ENCODE measurements at places on chromosomes 5 and 9.
A peak's percentile ranks its signal among the peaks of the same experiment; 100 is the strongest.

- no peak for DNase-seq
Observed at GRCh38 chr5:145943674-145944121, 7.3 kb downstream of the SH3RF2 start.

- no peak for DNase-seq
Observed at GRCh38 chr5:31047621-31048020, 145.9 kb upstream of the CDH6 start.

- DNase-seq, result no peak
Observed at GRCh38 chr9:128006332-128006996, 25.7 kb upstream of the EEIG1 start.

DNA sequence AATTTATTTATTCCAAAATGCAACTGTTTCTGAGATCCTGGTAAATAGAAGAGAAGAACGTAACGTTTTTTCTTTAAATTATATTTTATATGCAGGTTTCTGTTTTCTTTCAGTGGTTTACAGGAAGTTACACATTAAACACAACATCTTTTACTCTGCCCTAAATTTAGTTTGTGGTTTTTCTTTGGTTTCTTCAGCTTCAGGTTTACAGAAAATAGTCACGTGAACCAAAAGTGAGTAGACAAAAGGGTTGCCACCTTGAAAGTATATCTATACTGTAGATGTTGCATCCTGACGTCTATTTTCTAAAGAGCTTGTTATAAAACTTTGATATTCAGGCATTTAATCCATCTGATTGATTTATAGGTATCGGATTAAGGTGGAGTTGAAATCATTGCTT, 1236.6 kb downstream of the MAT2B start:
- no peak for DNase-seq

- no peak for DNase-seq
Observed at GRCh38 chr5:144273232-144274027, 102.8 kb downstream of the KCTD16 start.

- DNase-seq, result no peak
Observed at GRCh38 chr9:105459336-105459735, 11.5 kb downstream of the FSD1L start.

DNA sequence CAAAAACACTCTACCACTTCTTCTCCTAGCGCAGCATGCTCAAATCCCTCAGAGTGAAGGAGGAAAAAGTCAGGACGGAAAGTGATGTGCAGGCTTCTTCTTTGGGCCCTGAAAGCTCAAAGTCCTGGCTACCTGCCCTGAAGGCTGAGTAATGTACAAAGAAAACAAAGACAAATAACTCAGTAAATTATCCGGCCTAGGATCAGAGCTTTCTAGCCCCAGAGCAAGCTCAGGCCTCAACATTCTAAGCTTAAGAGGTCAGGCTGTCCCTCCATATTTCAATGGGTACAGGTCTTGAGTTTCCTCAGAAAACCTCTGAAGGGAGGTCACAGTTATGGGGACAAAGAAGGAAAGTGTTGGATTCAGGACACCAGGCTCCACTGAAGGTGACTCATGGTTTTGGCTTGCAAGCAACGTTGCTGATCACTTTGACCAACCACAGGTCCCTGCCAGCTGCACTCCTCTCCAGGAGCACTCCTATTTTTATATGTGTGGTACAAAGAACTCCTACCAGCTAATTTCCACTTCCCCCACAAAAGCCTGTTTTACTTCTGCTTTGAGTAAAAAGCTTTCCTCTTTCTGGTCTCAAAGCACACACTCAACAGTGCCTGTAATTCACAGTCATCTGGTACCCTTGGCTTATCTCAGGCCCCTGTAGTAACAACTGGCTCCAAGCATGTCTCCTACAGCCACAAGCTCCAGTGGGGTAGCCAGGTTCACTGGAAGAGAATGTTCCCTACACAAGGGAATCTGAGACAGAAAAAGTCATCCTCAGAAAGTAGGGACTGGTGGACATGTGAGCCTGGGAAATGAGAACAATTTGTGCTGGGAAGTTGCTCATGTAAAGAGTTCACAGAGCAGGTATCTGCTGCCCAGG, 115.7 kb downstream of the UGCG start:
- DNase-seq, result no peak

- DNase-seq, result no peak
Observed at GRCh38 chr5:95861221-95861863, 38.8 kb upstream of the GLRX start.

DNA sequence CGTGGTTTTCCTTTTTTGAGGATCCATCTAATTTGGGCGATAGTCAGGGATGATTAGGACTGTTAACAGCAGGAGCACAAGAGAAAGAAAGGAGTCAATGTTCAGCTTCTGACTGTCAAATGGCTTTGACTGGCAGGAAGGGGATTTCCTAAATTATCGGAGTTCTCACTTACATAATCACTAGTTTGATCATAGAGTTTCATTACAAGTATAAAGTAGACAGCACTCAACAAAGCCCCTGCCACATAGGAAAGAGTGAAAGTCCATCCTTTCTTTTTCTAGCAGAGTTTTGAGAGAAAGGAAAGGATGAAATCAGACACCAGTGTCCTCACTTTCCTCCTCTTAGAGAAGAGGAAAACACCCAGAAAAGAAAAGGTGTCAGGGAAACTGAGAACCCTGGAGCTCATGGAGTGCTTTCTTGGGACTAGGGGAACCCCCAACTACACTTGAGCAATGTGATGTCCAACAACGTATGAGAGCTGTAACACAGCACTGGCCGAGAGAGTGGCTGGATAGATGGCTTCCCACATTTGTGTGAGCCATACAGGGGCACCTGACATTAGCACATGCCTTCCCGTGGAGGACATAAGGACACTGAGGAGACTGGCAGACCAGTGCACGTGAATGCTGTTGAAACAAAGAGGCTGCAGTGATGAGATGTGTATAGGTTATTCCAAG, 26.0 kb upstream of the LPAR1 start:
- no peak for DNase-seq

DNA sequence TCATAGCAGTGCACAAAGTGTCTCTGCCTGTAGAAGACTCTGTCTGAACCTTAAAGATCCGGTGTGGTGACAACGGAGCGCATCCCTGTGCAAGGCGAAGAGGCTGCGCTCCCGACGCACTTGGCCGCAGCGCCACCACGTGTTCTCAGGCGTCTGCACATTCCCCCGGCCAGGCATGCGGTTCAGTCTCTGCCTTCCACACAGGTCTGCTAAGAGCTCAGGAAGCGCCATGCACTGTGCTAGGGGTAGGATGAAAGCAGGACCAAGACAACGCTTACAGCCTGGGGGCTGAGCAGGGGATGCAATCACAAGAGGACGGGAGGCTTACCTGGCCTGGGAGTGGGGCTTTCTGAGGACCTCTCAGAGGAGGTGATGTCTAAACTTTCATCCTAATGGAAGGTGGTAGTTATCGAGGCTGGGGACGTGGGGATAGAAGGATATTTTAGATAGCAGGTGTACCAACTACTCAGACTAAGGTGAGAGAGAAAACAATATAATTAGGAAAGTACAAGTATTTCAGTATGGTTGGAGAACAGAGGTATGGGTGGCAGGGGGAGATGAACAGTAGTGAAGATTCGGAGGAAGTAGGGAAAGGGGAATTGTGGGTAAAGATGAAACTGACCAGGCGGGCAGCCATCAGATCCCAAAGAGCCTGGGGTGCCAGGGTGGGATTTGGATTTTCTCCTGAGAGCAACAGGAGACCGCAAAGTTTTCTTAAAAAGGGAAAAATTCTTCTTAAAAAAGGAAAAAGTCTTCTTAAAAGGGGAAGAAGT, 13.3 kb downstream of the CAPSL start:
- DNase-seq, result peak; percentile 86

- DNase-seq, result no peak
Observed at GRCh38 chr5:1474183-1474839, 29.1 kb upstream of the SLC6A3 start.

DNA sequence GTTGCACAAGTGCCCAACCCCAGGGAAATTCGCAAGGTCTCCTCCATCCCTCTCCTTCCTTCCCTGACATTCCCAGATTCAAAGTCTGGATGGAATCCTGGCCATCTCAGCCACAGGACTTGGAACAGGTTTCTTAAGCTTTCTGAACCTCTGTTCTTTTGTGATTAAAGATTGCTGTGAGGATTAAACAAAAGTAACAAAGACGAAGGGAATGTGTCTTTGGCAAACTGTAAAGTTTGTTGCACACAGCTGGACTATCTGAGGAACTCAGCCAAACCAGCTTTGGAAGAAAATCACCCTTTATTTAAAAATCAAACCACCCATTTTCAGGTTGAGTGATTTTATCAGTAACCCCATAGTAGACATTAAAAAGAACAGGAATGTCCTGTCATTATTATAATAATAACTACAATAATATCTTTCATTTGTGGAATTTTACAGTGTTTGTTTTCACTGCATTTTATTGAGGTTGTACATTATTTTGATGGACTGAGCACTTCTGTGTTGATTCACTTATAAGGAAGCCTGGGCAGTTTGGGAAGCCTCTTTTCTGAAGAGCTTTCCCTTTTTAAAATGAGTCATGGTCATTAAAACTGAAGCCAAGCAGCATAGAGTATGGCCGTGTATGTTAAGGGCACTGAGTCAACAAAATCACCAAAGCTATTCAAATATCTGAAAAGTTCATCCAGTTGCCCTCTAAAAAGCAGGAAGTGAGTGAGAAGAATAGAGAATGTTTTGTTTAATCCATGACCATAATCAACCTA, 310.2 kb downstream of the AGTPBP1 start:
- DNase-seq, result no peak

GRCh38 chr5:113223831-113224604, 210.8 kb downstream of the TSSK1B start:
- no peak for DNase-seq

GRCh38 chr5:170429014-170429413, 39.8 kb upstream of the KCNMB1 start:
- DNase-seq, result no peak

DNA sequence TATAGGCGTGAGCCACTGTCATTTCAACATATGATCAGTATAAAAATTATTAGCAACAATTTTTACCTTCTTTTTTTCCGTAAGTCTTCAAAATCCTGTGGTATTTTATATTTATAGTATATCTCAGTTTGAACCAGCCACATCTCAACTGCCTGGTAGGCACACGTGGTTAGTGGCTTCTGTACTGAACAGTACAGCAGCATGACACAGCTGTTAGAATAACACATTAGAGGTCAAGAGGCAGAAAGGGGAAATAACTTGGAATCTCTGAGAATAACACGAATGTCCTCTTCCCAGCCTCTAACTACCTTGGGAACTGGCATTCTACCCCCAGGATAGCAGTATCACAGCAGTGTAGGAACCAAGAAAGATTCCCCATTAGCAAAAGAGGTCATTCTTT, 108.5 kb upstream of the IQGAP2 start:
- no peak for DNase-seq

DNA sequence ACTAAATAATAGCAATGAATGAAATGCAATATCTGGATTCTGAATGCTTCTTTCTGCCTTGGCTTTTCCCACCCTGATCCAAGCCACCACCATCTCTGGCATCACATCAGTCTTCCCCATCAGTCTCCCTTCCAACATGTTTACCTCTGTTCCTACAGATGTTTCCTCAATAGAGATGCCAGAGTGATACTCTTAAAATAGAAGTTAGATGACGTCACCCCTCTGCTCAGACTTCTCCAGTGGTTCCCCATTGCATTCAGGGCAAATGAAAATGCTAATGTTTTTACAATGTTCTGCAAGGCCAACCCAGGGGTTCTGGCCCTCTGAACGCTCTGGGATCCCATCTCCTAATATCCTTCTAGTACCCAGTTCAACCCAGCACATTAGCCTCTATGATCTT, 305.8 kb downstream of the TRIM32 start:
- DNase-seq, result no peak

DNA sequence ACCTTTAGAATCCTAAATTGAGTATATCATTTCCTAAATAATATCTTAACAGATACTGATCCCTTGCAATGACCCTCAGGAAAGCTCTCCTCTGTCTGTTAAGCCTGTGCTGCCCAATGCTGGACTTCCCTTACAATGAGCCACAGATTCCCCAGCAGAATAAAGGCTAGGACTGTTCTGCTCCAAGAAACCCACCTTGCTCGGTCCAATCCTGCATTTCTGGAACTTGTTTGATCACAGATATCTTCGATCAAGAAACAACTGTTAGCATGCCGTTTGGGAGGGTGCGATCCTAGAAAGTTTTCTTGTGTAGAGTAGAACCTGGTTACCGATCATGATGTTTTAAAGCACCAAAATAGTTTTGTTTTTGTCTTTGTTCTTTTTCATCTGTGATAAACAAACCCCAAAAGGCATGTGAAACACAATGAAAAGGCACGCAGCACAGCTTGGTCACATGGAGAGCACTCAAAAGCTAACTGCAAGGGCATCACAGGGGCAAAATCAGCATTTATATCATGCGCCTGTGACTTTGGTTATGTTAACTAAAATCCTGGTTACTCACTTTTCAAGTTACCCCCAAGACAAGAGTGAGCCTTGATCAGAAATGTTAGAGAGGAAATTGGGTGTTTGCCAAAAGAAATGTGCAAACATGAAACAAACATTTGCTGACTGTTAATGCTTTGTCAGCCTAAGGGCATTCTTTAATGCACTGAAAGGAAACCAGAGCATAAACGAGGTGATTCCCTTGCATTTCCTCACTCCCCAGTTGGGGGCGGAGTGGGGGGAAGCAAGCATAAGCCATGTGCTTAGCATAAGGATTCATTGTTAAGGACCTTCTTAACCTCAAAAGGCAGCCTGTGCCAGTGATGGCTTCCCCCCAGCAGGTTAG, 61.9 kb upstream of the ADAMTS16 start:
- no peak for DNase-seq

DNA sequence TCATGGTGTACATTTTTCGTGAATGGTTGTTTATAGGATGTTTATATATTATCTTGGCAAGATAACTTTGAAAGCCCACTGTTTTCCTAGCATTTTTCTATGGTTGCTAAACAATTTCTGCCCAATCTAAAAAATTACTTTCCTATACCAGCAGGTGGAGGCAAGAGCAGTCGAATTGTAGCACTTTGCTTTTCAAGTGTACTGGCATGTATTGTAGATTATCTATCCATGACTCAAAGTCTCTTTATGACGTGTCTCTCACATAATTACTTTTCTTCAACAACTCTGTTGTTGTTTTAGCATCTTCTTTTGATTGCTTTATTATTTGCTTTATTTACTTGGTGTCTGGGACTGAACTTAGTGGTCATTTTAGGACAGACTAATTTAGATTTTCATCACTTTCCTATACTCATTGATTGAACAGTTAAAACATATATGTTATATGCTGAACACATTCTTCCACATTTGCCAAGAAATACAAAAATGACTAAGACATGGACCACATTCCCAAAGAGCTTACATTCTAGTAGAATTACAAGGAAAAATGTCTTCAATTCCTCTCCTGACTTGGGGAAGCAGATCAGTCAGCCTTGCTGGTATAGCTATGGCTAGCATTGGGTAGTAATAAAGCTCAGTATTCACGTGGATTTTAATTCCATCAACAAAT, 20.7 kb downstream of the NLN start:
- DNase-seq, result peak; percentile 36

DNA sequence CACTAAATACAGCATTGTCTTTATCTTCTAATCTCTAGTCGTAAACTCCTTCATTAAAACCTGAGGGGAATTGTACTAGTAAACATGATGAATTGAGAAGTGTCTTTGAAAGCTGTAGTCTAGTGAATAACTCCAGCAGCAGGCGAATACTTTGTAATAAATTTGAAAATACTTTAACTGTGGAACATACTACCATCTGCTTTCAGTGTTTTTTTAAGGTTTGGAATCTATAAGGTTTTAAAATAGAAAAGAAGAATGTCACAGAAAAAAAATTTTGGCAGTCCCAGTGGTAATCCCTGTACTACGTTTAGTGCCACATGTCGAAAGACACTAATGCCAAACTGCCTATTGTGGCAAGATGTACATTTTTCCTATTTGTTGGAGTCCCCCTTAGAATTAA, 379.0 kb upstream of the NUDT12 start:
- no peak for DNase-seq

- peak; percentile 57 for DNase-seq
Observed at GRCh38 chr5:134503088-134503936, 22.2 kb upstream of the JADE2 start.

- no peak for DNase-seq
Observed at GRCh38 chr9:12817702-12818101, 42.9 kb downstream of the LURAP1L start.

All from CD4-positive, alpha-beta T cell treated with Interleukin-12 subunit alpha and Interleukin-12 subunit beta, for 1 hour (primary cell).